ENCODE measurements at places on chromosomes 1 and 21. TPM values are rescaled to one million over a fixed set of nuclear protein-coding genes. Genes with fewer than 3 reads are reported as not detected.

- no peaks in the 10 kb centered on the region for H3K27me3 ChIP-seq
- DNase-seq, result no peak
- H3K27ac ChIP-seq, result no peak overlapping the region
- no peak overlapping the region for H3K4me3 ChIP-seq
Observed at GRCh38 chr1:245116751-245117150, 38.0 kb upstream of the KIF26B start.

- no peaks in the 10 kb centered on the region for H3K27me3 ChIP-seq
- H3K36me3 ChIP-seq, result no peaks in the 10 kb centered on the region
- DNase-seq, result no peak
Observed at GRCh38 chr1:222373831-222374602, 173.9 kb downstream of the HHIPL2 start.

GRCh38 chr1:46096269-46097148, 35.9 kb downstream of the PIK3R3 start:
- no peaks in the 10 kb centered on the region for H3K4me1 ChIP-seq
- no peak for DNase-seq
- H3K36me3 ChIP-seq, result no peaks in the 10 kb centered on the region
- H3K27ac ChIP-seq, result no peak overlapping the region
- no peaks in the 10 kb centered on the region for H3K27me3 ChIP-seq

GRCh38 chr1:3821447-3821846, 25.1 kb upstream of the LRRC47 start:
- H3K27ac ChIP-seq, result no peak overlapping the region
- H3K4me1 ChIP-seq, result no peaks in the 10 kb centered on the region
- H3K36me3 ChIP-seq, result no peaks in the 10 kb centered on the region
- DNase-seq, result no peak

DNA sequence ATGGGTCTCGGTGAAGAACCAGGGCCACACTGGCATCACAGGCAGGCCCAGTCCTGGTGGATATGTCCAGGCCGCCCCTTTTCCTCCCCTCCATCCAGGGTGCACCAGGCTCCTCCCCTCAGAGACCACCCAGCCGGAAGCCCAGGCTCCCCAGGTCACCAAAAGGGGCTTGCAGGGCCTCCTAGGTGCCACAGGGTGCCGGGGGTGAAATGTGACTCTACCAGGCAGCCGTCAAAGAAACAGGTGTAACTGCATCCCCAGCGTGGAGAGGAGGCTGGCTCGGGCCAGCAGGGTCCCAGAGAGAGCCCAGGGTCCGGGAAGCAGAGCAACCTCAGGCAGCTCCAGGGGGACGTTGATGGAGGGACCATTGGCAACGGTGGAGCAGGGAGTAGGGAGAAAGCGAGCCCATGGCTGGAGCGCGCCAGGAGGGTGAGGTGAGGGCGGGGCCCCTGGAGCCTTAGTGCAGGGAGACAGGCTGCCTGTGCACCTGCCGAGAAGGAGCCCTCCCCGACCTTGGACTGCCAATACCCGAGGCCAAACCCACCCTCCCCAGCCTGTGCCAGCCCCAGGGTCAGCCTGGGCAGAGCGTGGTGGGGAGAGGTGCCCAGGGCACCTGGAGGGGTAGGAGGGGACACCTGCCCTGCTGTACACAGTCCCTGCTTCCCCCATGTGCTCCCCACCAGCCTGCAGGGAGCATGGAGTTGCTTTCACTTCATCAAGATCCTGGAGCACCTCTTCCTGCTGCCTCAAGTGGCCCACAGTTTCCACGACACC, 48.3 kb upstream of the POFUT2 start:
- peaks cover 44% of the 10 kb centered on the region for H3K4me1 ChIP-seq
- H3K36me3 ChIP-seq, result no peaks in the 10 kb centered on the region
- no peak overlapping the region for H3K4me3 ChIP-seq
- no peaks in the 10 kb centered on the region for H3K27me3 ChIP-seq
- DNase-seq, result peak; percentile 5

The HSD3B1 gene
- total RNA-seq, result not detected

Measured in body of pancreas (tissue), 4 donors.